ENCODE measurements at places on chromosomes 7 and 10. TPM values are rescaled to one million over a fixed set of nuclear protein-coding genes. Genes with fewer than 3 reads are reported as not detected.

The RNF133 gene
- polyA plus RNA-seq, result not detected

The OLAH gene
- 0.31 TPM for polyA plus RNA-seq

The OPN4 gene
- polyA plus RNA-seq, result not detected

- no peak for DNase-seq
Observed at GRCh38 chr7:25262586-25262985, 34.3 kb upstream of the NPVF start.

The PHYHIPL gene
- polyA plus RNA-seq, result 0.09 TPM
